ENCODE measurements at places on chromosomes 2 and 18.

DNA sequence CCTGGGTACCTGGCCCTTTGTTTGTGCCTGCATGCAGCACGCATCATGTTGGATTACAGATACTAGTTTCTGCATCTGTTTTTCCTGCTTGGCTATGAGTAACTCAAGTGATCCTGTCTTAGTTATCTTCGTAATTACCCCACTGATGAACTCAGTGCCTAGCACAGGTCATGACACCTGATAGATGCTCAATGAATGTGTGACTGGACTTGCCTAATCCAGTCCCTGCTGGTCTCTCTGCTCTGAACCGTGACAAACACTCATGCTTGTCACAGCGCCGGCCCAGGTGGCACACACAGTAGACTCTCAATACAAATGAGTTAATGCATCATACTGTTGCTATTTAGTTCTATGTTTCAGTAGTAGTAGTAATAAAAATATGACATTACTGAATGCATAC, 31.2 kb upstream of the NTSR2 start:
- DNase-seq, result no peak

GRCh38 chr2:78034706-78035105, 512.5 kb upstream of the LRRTM4 start:
- DNase-seq, result no peak

GRCh38 chr2:216927163-216927562, 67.3 kb upstream of the TNP1 start:
- DNase-seq, result no peak

DNA sequence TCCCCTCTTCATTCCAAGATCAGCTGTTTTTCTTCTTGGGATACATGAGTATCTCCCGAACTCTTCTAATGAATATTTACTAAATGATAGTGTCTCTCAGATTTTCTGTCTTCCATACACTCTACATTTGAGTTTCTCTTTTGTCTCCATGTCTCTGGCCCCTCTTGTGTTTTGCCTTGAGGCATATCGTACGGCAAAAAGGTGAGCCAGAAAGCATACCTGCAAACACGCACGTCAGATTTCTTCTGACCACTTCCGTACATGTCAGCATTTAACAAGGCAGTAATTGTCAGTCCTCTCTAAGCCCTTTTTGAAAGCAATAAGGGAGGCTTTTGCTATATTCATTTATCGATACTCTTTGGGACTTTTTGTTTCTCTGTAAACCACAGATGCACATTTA, 82.4 kb downstream of the FEZ2 start:
- no peak for DNase-seq

- peak; percentile 4 for DNase-seq
Measured at GRCh38 chr2:55133467-55134315, 83.4 kb upstream of the RTN4 start.

DNA sequence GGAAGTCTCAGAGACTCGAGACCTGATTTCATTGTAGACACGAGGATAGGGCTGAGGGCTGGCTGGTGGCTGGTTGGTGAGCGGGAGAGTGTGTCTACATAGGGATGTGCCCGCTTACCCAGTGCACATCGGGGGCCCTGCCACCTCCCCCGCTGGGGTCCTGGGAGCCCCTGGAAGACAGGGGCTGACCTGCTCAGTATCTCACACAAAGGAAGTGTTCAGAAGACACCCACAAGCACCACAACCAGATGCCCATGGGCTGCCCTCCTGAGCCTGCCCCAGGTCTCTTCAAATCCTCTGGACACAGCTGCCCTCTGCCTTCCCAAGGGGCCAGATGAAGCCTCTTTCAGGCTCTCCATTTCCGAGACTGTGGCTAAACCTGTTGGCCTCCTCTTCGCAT, 43.1 kb downstream of the MYCN start:
- no peak for DNase-seq

- DNase-seq, result no peak
Measured at GRCh38 chr2:233440714-233441113, 86.4 kb downstream of the DGKD start.
